Endothelial cell of coronary artery (primary cell): ENCODE measurements at places on chromosomes 1 and 21. TPM values are rescaled to one million over a fixed set of nuclear protein-coding genes. Genes with fewer than 3 reads are reported as not detected.

The KCNK2 gene
- total RNA-seq, result under 0.01 TPM in 1 of 2 replicates, not detected in the other

The CAPN8 gene
- total RNA-seq, result not detected in 2 replicates

The INTS3 gene
- total RNA-seq, result 23.7 and 38.2 TPM in 2 replicates

The CLCNKA gene
- not detected in 2 replicates for total RNA-seq

The HRNR gene
- total RNA-seq, result not detected in 2 replicates

The PHTF1 gene
- total RNA-seq, result 33.0 and 35.9 TPM in 2 replicates

The GRIK3 gene
- total RNA-seq, result not detected in 2 replicates

The CDA gene
- 0.66 and 0.90 TPM in 2 replicates for total RNA-seq

The CGN gene
- total RNA-seq, result 0.09 and 0.45 TPM in 2 replicates

The AMY1C gene
- total RNA-seq, result not detected in 2 replicates

The RGS8 gene
- total RNA-seq, result not detected in 2 replicates

The ANGPTL7 gene
- not detected in 2 replicates for total RNA-seq

The PLD5 gene
- total RNA-seq, result not detected in 2 replicates

The OLIG2 gene
- total RNA-seq, result not detected in 2 replicates

The IL23R gene
- not detected in 2 replicates for total RNA-seq

The OPRD1 gene
- not detected in 2 replicates for total RNA-seq

The CHIA gene
- total RNA-seq, result not detected in 2 replicates

The SFN gene
- total RNA-seq, result 0.28 TPM in 1 of 2 replicates, not detected in the other

The RGS13 gene
- not detected in 2 replicates for total RNA-seq

The HTR1D gene
- total RNA-seq, result 0.09 and 1.5 TPM in 2 replicates

The MYOG gene
- not detected in 2 replicates for total RNA-seq

The SHCBP1L gene
- not detected in 2 replicates for total RNA-seq

The SPRR5 gene
- total RNA-seq, result not detected in 2 replicates

The PCNX2 gene
- total RNA-seq, result 9.2 and 14.6 TPM in 2 replicates

The ELF3 gene
- 0.09 and 0.18 TPM in 2 replicates for total RNA-seq

The TNFAIP8L2 gene
- total RNA-seq, result not detected in 2 replicates

The FALEC gene
- total RNA-seq, result 0.63 TPM in 1 of 2 replicates, not detected in the other

The TMEM61 gene
- not detected in 2 replicates for total RNA-seq

The PTPN22 gene
- total RNA-seq, result 1.0 and 3.7 TPM in 2 replicates

The UBL4B gene
- not detected in 2 replicates for total RNA-seq
